ENCODE measurements at places on chromosomes 11 and 22.
A peak's percentile ranks its signal among the peaks of the same experiment; 100 is the strongest.

DNA sequence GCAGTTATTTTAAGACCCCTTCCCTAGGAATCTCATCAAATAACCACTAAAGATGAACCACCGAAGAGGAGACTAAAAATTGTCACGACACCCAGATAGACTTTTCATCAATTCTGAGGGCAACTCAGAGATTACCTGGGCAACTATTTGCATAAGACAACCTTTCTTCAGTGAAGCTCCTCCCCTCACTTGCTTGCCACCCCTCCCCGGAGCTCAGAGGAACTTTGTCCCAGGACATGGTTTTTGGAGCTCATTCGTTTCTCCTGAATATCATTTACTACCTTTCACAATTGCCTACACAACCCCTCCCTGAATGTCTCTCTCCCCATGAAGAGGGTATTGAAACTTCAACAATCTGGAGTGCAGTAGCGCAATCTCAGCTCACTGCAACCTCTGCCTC lies 3.9 kb downstream of the AGBL2 start:
- DNase-seq = no peak

GRCh38 chr11:90564531-90564930 lies 341.7 kb upstream of the CHORDC1 start:
- DNase-seq = no peak

GRCh38 chr22:50697667-50698506 lies 25.3 kb downstream of the SHANK3 start:
- DNase-seq = no peak

DNA sequence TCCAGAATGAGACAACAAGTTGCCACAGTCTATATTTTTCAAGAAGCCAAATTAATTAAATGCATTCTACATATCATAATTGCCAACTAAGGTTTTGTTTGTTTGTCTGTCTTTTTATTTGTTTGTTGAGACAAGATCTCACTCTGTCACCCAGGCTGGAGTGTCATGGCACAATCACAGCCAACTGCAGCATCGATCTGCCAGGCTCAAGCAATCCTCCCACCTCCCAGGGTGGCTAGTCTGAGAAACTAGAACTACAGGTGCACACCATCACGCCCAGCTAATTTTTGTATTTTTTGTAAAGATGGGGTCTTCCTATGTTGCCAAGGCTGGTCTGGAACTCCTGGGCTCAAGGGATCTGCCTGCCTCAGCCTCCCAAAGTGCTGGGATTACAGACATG lies 140.0 kb downstream of the LRRC4C start:
- no peak for DNase-seq

DNA sequence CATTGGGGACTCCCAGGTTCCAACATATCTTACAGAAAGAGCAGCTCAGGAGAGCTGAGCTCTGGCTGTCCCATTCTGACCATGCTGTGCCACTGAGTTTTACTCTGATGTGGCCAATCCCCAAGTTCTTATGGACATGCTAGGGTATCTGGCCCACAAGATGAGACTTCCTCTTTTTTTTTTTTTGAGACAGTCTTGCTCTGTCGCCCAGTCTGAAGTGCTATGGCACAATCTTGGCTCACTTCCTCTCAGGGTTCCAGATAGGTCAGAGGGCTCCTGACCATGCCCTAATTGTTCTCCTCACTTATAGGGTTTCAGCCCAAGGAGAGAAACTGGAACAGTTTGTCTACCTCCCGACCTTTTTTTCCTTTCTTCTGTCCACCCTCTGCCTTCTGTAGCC lies 152.3 kb upstream of the CCDC90B start:
- peak; percentile 16 for DNase-seq

GRCh38 chr22:32005453-32005852 lies 37.6 kb upstream of the SLC5A1 start:
- DNase-seq = no peak

DNA sequence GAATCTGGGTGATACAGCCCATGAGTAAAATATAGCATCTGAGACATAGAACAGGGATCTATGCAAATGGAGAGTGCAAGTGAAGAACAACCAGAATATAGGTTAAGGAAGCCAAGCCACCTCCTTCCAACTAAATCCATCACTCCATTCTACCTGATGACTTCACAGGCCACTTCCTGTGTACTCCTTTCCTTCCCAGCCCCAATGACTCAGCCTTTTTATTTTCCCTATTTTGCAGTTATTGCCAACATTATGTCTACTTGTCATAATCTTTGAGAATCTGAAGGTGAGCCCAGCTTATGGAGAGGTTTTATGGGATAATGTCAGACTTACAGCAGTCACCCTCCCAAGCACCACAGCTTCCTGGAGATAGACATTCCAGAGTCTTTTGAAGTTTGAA lies 1.4 kb upstream of the OR52M1 start:
- DNase-seq = no peak

GRCh38 chr11:117859061-117859460 lies 17.4 kb downstream of the FXYD6 start:
- no peak for DNase-seq

DNA sequence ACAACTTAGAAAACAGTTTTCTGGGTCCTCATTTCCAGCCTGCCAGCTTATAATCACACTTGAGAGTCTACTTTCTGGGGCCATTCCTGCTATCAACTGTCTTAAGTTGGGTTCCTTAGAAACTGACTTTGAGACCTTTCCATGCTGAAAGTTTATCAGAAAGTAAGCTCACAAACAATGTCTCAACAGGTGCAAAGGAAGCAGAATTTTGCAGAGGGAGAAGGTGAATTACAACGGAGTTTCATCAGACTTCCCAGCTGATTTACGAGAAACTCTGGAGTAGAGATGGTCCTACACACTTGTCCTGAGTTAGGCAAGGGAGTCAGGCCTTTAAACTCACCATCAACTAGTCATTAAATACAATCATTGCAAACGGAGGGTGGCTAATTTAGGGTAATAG lies 4.7 kb upstream of the OR52I2 start:
- DNase-seq = no peak

DNA sequence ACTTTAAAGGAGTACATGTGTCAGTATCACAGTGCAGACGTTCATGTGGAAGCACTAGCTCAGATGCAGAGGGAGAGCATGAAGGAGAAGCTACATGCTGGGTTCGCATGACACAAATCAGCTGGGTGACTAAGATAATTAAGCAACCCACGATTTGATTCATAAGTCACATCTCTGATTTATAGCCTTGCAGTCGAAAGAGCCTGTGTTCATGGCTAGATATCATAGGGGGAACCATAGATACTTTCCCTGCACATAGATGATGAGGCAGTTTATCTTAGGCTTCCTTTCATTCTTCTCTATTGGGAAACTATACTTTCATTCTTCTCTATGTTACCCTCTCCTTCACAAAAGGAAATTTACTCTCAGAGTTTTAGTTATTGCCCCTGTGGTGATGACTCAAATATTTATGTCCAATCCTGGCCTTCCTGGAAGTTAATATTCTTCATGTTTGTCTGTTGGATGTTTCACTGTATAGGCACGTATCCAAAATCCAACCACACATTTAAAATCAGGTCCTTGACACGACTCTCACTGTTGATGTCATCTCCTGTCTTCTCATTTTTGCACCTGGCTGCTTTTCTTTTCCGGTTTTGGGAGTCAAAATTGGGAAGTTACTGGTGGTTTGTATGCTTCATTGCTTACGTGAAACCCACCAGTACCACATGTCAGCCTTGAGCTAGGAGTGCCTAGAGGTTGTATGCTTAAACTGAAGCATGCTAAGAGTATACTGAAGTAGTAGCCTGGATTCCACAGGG lies 56.3 kb upstream of the SLC5A12 start:
- DNase-seq = no peak

DNA sequence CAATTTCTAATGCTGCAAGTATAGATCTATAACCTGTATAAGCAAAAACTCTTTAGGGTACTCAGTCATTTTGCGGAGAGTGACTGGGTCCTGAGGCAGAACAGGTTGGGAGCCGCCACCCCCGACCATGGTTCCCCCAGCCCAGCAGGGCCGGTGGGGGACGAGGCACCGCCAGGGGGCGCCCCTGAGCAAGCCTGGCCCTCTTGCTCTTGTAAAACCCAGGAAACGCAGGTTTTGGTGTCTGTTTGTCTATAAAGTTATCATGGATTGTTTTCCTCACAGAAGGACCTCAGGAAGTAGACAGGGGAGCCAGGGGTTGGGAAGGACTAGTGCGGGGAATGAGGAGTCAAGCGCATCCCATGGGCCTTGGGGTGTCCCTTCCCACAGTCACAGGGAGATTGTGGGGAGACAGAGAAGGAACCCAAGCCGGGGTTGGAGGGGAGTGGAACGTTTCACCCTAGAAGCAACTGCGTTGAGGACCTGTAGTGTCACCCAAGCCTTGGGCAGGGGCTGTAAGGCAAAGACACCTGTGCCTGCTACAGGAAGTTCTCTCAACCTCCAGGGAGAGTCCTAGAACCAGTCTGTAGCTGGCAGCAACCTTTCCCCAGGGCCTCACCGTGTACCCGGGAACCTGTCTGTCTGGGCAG lies 26.4 kb downstream of the KCTD17 start:
- DNase-seq = peak; percentile 75

DNA sequence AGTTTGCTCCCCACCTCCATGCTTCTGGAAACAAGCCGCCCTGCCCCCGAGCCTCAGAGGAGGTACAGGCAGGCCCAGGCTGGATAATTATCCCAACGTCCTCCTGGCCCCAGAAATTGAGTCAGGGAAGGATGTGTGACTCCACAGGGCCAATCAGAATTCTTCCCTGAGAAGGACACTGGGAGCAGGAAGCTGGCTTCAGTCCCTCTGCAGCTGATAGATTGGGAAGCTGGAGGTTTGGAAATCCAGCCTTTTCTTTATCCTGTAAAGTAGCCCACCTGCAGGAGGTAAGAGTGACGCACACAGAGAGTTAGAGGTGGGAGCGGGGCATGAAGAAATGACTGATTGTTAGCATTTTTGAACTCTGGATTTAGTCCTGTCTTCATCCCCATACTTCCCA lies 97.5 kb upstream of the CD82 start:
- DNase-seq = no peak

DNA sequence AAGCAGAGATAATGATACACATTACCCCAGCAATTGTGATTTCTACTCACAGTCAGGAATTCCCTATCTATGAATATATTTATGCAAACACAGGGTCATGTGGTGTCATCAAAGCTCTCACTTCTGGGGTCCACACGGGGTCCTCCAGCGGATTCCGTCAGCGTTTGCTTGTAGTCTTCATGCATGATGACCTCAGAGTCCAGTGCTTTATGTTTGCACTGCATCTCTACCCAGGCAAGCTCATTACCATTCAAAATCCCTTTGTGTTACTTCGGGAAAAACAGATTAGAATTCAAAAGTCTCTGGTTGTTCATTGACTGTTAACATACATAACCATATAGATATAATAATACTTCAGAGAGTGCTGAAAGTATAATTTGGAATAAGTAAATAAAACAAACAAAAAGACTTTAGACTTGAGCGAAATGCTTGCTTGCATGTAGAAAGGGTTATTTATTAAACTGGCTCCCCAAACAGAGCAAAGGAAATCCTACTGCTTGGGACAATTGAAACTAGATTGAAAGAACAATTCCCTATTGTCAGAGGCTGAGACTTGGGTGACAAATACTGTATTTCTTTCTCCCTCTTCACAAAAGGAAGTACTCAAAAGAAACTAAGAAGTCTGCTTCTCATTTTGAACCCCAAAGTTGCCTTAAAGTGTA lies 423.1 kb downstream of the ETS1 start:
- no peak for DNase-seq

DNA sequence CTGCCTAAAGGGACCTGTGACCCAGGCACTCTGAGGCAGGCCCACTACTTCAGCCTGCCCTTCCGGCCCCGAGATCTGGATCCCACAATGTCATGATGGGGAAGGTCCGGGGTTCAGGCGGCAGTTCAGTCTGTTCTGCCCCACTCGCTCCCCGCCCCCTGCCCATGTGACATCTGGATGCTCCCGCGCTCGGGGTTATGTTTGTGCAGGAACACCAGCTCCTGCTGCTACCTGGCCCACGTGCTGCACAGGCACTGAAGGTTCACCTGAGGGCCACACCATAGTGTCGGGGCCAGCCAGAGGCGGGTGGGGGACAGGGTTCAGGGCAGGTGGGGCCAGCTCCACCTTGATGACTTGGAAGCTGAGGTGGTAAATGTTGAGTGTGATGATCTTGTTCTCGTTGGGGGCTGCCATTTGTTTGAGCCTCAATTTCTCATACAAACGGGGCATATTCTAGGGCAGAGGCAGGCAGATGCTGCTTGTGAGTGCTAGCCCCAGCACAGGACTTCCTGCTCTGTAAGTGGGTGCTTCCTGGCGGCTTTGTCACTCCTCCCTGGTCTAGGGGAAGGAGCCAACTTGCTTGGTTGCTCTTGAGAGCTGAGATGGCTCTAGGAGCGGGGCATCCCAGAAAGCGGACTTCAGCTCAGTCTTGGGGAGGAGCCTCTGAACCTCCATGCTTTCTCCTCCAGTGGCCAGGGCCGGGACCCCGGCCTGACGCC lies 4.4 kb upstream of the SIPA1 start:
- DNase-seq = no peak

DNA sequence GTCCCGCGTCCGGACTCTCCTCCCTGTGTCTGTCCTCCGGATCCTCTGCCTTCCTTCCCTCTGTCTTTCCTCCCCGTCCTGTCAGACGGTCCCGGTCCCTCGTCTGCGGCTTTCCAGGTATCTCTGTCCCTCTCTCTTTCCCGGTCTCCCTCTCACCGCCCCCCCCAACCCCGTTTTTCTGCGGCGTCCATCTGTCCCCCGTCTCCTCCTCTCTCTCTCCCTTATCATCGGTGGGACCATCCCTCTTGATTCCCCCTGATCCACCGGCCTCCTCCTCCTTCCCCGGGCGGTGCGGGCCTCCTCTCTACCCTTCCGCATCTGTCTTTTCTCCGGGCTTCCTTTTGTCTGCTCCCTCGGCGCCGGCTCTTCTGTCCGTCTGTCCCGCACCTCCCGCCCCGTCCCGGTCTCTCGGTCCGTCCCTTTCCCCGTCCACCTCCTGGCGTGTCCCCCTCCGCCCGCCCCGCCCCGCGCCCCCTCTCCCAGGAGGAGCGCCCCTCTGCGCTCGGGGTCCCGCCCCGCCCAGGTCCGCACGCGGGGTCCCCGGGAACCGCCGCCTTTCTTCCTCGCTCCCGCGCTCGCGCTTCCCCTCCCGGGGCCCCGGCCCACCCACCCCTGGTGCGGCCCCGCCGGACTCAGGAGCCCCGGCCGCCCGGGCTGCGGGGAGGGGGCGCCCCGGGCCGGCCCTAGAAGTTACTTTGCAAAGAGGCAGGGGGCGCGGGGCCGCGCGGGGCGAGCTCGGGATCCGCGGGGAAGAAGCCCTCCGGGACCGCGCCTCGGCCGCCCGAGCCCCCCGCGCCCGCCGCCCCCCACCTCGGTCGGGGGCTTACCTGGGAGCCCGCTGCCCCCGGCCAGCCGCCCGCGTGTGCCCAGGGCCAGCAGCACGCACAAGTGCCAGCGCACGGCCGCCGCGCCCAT lies 568 bp downstream of the SCUBE1 start:
- no peak for DNase-seq
